ENCODE measurements at places on chromosomes 2 and 18.

- no peak for DNase-seq
Measured at GRCh38 chr2:2931318-2932075, 446.1 kb downstream of the EIPR1 start.

DNA sequence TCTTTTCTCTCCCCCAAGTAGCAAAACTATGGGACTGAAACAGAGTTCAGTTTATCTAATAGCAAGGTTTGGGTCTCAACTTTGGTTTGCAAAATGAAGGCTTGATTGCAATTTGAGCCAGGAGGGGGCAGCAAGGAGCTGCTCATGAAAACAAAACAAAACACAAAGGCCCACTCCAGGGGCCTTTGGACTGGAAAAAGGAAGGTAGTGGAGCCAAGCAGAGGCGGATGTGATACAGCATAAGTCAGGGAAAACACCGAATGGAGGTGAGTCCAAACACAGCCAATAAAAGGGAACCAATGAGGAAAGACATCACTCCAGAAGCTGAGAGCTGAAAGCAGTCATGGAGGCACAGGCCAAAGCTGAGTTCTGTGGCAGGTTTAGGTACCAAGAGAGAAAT lies 799.7 kb upstream of the ACVR2A start:
- no peak for DNase-seq

- no peak for DNase-seq
Measured at GRCh38 chr2:215137741-215138340, 585 bp downstream of the ABCA12 start.

GRCh38 chr2:69989009-69989408 lies 27.6 kb upstream of the ASPRV1 start:
- DNase-seq: no peak

DNA sequence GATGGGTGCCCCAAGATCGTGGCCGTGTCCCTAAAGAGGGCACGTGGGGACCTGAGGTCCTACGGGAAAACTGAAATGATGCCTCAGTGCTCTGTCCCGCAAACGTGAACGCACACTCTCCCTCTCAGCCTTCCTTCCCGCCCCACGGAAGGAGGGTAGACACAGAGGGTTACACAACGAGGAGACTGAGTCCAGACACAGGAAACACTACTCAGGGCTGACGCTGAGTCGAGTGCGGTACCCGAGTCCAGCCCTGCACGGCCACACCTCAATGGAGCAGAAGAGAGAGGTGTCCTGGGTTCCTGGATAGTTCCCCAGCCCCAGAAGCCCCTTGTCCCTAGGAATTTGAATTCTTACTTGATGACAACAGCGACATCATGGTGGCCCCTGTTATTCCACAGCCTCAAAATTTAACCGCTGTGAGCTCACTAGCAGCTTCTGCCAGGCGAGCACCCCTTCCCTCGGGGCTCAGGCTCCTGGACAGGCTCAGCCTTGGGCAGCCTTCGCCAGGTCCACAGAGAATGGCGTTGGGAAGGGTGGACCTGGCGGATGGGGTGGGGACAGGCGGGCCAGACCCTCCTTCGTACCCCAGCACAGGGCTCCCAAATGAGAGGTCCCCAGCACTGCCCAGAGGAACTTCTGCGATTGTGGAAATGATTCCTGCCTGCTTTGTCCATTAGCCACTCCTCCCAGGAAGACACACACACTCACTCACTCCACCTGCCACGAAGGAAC lies 980 bp upstream of the RNPEPL1 start:
- DNase-seq: no peak

DNA sequence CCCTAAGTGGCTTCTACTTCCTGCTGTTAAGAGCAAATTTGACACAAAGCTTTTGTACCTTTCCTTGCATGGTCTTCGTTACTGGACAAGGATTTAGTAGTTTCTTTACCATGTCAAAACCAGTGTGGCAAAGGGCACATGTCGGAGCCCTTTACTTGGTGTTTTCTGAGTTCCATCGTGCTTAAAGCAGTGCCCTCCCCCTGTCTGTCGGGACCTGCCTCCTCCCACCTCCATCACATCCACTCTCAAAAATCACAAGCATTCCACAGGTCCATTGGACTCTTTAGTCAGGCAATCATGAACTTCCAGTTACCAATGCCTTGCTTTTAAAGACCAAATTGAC lies 763 bp downstream of the CCDC141 start:
- no peak for DNase-seq

DNA sequence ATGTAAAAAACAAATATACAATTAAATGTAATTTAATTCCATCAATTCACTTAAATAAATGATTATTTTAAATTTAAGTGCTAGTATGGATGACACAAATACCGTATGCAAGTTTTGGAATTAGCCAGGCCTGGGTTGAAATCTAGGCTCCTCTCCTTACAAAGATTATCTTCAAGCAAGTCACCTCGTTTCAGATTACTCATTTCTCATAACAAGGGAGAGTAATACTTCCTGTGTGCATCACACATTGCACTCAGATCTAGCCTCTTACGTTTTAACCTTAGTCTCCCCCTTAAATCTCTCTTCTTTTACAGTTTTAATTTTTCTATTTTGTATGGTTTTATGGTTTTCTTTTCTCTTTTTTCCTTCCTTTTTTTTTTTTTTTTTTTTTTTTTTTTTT lies 1475.9 kb upstream of the NXPH2 start:
- no peak for DNase-seq

DNA sequence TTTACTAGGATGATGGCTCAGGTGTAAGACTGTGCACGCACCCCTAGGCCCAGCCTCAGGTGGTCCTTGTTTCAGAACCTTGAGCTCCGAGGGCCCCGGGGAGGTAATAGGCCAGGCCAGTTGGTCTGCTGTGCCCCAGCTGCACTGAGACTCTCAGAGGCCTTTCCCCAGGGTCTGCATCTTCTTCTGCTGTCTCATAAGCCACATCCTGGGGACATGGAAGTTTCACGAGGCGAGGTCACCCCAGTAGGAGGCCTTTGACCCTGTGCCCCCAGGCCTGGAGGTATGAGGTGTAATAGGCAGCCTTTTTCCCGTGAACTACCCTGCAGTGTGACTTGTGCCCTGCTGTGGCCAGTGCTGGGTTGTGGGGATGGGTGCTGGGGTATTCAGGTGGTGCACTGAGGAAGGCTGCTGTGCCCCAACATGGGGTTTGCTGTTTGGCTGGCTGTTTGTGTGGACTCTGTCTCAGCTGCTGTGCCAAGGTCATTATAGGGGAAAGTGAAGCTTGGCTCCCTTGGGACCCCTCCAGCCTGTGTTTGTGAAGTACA lies 6.9 kb downstream of the OXER1 start:
- DNase-seq: no peak

- DNase-seq: peak; percentile 27
Measured at GRCh38 chr2:65417509-65418085, 14.8 kb downstream of the SPRED2 start.

- no peak for DNase-seq
Measured at GRCh38 chr18:29234751-29235150, 1057.8 kb upstream of the CDH2 start.

DNA sequence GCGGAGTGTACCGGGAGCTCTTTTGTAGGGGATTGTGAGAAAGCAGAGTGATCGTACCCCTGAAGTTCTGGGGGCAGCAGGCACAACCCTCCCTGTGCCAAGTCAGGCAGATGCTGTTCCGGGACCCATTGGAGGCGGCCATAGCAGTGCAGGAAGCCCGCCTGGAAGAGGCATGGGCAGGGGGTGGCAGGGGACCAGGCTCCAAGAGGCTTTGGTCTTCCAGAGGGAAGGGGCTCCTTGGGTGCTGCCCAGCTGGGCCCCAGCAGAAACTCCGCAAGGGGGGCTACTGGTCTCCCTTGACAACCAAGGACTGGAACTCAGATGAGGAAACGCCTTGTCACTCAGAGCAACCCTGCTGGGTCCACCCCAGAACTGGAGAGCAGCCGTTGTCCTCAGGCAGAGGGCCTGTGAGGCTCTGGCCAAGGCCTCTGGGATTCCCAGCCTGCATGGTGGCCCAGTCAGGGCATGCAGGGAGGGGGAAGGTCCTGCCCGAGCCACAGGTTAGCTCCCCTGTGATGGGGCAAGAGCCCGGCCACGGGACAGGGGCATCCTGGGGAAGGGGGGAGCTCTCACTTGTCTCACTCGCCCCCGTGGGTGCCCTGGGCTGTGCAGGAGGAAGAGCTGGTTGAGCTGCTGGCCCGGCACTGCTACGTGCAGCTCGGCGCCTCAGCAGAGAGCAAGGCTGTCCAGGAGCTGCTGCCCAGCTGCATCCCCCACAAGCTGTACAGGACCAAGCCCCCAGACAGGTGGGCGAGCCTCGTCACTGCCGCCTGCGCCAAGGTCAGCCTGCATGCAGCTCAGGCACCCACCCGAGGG lies 21.0 kb upstream of the GPR17 start:
- no peak for DNase-seq

DNA sequence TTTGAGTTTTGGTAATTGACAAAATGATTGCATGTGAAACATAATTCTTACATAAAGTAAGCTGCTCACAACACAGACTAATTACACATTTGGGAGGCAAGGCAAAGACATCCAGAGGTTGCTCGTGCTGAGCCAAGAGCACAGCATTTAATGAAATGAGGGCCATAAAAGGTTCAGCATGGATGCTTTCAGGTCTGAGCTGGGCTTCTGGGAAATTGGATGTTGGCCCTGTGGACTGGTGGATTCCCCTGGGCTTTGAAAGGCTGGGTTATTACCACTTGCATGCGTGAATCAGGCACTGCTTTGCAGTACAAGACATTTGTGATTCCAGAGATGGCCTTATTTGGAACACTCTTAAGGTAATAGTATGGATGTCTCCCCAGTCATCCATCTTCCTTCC lies 533.5 kb upstream of the NRP2 start:
- peak; percentile 78 for DNase-seq

- no peak for DNase-seq
Measured at GRCh38 chr2:11325961-11326676, 18.3 kb downstream of the ROCK2 start.

- peak; percentile 51 for DNase-seq
Measured at GRCh38 chr2:127508631-127509034, 17.7 kb downstream of the IWS1 start.

DNA sequence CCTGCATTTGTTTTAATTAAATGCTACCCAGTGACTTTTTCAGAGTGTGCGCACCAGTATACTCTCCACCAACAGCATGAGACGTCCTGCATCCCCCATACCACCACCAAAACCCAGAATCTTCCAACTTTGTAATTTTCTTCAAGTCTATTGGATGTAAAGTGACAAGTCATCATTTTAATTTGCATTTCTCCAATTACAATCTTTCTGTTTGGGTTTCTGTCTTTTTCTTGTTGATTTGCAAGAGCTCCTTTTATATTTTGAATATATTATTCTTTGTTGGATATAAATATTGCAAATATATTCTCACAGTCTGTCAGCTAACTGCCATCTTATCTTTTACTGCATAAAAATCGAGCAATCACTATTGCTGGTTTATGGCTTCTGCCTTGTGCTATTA lies 96.6 kb downstream of the FAM168B start:
- no peak for DNase-seq

- no peak for DNase-seq
Measured at GRCh38 chr2:222160944-222161343, 137.9 kb downstream of the PAX3 start.

DNA sequence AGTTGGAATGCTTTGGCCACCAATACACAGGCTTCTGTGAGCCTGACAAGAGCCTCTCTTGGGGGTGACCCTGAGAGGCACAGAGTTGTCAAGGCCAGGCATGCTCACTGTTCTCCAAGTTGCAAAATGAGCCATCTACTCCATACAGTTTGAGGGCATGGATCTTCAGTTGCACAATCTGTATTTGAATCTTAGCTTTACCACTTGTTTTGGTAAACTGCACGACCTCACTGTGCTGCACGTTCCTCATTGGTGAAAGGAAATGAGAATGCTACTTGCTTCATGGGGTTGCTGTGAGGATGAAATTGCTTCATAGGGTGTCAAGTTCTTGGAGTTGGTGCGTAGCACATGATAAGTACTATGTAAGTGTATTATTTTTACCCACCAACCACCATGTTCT lies 12.0 kb upstream of the HAAO start:
- DNase-seq: no peak

DNA sequence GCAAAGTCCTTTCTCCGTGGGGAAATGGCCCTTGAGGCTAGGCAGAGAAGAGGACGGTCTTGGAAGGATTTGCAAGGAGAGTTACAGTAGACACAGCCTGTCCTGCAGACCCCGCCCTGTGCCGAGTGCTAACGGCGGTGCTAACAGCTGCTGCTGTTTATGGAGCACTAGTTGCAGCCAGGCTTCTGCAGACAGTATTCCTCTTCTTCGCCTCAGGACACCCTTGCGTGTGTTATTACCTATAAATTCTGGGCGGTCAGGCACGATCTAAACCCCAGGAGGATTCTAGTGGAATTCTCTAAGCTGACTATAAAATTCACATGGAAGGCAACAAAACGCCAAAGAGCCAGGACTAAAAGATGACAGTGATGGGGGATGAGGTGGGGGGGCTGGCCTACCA lies 139.8 kb downstream of the GLI2 start:
- DNase-seq: no peak

DNA sequence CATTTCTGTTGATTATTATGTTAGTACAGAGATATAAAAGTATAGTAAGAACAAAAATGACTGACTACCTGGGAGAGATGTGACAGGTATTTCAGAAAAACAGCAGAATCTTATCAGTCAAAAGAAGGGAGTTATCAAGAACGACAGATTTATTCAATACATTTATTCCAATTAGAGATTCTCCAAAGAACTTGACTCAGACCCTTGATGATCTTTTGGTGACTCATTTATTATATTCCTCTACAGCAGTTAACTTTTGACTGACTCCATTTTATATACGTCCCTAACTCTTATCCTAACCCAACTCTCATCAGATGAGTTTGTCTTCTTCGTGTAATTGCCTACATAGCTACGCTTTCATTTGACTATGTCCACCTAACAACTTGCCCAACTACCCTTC lies 91.1 kb downstream of the C2orf74 start:
- DNase-seq: no peak

DNA sequence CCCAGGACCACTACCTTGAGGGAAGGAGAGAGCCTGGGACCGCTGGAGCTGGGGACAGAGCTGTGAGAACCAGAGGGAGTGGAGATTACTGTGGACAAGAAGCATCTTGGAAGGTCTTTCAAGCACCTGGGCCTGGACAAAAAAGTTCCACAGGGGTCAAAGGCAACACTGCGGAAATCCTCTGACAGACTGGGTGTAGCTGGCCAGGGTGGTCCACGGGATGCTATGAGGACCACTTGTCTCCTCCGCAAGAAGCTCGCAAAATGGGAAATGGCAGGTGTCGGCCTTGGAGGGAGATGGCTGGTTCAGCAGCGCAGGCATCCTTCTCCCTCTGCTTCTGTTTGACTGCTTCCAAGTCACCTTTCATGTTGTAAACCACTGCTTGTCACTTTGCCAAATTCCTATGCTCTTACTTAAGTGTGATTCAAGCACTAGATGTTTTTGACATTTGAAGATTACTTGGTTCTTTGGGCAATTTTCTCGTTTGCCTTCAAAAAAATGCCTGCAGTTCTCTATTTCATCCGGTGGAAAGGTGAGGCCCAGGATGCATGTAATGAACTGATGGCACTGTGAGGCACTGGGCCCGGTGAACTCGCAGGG lies 27.7 kb downstream of the KLHL29 start:
- DNase-seq: no peak

- DNase-seq: no peak
Measured at GRCh38 chr2:36902385-36903120, 63.8 kb downstream of the STRN start.

All from DMS79 treated with DMSO at 0.1 percent for 48 hours (cell line).